ENCODE measurements at places on chromosomes 2 and 18.

DNA sequence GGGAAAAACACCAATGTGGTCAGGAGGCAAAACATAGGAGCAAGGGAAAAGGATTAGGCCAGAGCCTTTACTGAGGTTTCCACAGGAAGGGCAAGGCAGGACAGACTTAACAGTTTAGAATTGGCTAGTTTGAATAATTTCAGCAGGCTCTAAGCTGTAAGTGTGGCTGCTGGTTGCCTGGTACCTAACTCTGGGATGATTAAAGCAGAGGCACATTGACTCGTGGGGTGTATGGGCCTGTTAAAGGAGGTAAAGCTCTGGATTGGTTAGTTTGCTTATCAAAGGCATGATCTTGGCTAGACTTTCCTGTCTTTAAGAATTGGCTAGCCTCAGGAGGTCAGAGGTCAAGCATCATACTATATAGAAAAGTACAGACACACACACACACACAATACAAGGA, 132.6 kb downstream of the SPAG16 start:
- DNase-seq: no peak

- no peak for DNase-seq
Measured at GRCh38 chr2:232318169-232318855, 60.2 kb upstream of the ALPP start.

GRCh38 chr2:130152816-130153595, 8.1 kb upstream of the CCDC74B start:
- DNase-seq: no peak

DNA sequence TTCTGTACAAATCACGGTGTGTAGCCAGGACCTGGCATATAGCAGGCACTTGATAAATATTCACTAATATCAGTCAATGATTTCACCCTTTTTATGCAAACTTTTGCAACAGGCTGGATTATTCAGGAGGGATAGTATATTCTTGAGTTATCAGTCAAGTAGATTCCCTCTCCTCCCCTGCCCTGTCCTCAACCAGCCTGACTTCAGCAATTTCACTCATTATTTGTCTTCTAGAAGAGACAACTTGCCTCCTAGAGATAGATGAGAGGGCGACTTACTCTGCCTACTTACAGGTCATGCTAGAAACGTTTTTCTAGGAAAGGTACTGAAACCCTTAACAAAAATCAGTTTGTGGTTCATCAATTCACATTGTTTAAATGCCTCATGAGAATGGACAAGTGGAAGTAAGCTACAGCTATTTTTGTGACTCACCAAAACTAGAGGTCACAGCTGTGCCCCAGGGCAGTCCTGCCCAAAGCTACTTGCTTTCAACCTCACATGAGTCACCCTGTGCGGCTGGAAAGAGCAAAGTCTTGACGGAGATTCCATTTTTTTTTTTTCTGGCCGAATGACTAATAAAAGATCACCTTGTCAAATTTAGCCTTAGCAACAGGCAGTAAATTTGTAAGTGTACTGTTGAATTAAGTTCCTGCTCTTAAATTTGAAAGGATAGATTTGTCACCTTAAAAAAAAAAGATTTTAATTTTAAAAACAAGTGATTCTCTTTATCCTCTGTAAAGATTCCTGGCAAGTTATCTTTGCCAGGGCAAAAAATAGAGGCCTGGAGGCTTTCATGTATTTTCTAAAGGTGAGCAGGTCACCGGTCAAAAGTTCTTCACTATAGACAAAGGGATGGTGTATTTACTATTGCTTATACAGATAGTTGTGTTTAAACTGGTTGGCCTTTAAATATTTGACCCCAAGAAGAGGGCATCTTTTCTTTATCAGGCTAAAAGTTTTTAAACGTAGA, 109.0 kb upstream of the SLC35G4 start:
- DNase-seq: no peak

DNA sequence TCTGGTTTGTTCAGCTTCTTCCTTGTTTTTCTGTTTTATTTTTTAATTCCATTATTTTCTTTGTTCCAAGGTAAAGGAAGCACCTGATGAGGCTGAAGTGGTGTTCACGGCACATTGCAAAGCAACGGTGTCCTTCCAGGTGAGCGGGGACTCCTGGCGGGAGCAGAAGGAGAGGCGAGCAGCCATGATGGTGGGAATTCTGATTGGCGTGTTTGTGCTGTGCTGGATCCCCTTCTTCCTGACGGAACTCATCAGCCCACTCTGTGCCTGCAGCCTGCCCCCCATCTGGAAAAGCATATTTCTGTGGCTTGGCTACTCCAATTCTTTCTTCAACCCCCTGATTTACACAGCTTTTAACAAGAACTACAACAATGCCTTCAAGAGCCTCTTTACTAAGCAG, 88.4 kb downstream of the DDX18 start:
- DNase-seq: no peak

DNA sequence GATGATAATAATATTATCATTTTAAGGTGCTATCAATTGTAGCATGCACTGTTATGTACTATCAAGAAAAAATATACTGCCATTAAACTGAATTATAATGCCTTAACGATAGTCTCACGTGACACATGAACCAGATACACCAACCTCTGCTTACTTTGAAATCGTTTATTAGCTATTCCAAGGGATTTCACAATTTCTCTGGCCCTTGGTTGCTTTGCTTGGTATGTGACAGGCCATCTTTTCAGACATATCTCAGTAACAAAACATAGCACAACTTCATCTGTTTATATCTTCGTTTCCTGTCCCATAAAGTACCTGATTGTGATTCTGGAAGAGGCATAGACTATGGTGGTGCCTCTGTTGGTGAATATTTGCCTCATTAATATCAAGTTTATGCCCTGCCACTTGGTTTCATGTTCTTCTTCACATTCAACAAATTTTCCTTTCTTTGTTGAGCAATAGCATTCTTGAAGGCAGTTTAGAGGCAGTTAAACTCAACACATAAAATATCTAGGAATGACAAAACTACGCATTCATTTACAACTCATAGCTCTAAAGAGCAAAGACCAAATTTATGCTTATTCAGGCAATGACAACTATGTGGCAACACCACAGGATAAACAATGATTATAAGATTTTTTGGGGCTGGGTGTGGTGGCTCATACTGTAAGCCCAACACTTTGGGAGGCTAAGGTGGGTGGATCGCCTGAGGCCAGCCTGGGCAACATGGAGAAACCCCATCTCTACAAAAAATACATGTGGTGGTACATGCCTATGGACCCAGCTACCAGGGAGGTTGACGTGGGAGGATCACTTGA, 84.3 kb downstream of the MCFD2 start:
- no peak for DNase-seq

- DNase-seq: no peak
Measured at GRCh38 chr2:25483607-25484266, 142.0 kb upstream of the DNMT3A start.

DNA sequence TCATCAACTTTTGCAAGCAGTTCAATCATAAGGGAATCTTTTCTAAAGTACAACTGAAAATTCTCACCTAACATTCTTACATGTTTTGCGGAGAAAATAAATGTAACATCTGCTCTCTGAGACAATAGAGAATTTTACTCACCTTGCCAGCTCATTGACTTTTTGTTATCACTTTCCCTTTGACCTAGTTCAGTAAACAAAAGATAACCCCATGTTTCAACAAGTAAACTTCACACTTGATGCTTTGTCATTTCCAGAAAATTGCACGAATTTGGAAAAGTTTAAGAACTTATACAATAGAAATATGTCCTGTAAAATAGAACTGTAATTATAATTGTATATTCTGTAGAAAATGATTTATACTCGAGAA, 1110.0 kb upstream of the ACVR2A start:
- no peak for DNase-seq

GRCh38 chr2:176285321-176285720, 16.1 kb downstream of the MTX2 start:
- DNase-seq: no peak

DNA sequence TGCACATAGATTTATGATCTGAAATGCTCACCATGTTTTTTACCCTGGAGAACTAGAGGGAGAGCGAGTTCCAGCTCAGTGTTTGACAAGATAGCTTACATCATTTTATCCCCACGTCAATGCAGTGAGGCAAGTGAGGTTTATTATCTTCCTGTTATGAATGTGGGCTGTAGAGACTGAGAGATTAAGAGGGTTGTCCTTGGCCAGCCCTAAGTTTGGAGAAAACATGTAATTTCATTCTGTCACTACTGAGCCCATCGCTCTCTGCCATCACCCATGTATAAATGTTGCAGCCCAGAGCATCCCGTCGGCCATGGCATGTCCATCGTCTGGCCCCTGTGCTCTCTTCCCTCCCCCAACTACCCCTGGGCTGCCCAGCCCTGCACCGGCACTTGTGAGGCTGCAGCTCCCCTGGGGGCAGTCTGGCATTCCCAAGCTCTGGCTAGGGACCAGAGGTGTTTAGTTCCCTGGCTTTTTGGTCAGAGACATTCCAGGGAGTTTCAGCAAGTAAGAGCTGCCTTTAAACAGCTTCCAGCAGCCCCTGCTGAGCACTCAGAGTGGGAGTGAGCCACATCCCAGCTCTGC, 136.7 kb downstream of the ANTXR1 start:
- peak; percentile 16 for DNase-seq

DNA sequence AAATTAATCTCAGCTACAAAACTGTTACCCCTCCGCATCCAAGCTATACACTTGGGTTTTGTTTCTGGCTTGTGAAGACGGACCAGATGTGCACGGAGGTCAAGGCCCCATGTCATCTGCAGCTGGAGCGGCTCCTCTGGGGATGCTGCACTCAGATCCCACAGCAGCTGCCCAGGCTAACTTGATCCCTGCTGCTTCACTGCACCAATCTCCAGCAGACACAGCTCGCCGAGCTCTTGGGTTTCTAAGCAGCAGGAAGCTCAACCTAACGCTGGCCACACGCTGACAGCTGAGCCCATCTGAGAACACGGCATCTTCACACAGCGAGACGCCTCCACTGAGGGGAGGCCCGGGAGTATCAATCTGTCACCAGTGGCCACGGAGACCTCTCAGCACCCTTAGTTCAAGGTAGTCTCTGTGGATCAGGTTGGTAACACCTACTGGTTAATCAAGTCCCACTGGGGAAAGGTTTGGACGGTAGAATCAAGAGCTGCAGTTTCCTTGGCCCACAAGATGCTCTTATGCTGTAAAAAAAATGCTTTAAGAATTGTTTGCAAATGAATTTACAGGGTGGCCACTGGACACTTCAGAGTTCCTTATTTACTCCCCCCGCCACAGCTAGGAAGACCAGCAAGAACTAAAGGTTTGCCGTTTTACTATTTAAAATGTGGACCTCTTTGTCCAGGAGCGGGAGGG, 67.5 kb downstream of the EMILIN2 start:
- no peak for DNase-seq

DNA sequence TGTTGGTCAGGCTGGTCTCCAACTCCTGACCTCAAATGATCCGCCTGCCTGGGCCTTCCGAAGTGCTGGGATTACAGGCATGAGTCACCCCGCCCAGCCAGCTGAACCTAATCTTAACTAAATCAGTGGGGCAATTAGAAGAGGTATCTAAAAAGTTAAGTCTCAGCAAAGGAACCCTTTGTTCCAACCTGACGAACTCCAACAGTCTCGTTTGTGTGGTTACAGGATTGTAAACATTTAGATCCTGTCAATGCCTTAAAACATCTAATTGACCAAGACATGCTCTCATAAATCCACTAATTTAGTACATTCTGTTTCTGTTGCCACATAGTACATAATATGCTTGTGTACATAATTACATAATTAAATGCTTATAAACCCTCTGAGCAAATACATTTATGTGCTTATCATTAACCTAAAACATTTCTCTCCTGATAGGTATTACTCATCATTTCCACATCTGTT, 31.1 kb upstream of the STK39 start:
- DNase-seq: no peak

GRCh38 chr2:237625777-237626176, 1.6 kb upstream of the LRRFIP1 start:
- DNase-seq: no peak

DNA sequence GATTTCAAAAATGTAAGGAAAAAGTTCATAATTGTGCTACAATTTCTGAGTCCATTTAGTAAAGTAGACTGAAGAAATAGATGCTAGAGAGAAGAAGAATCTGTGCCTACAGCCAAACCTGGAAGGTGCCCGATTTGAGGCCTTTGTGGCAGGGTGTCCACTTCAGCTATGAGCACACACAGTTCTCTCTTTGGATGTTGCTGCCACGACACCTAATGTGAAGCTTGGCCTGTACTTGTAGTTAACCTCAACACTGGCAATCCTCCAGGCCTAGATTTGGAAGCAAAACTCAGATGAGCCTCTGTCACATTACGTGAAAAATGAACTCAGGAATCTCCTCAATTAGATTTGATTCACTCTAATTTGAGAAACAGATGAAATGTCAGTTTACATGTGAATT, 90.1 kb upstream of the LRP1B start:
- peak; percentile 96 for DNase-seq

- DNase-seq: peak; percentile 34
Measured at GRCh38 chr18:23422751-23423418, 30.2 kb upstream of the RIOK3 start.

DNA sequence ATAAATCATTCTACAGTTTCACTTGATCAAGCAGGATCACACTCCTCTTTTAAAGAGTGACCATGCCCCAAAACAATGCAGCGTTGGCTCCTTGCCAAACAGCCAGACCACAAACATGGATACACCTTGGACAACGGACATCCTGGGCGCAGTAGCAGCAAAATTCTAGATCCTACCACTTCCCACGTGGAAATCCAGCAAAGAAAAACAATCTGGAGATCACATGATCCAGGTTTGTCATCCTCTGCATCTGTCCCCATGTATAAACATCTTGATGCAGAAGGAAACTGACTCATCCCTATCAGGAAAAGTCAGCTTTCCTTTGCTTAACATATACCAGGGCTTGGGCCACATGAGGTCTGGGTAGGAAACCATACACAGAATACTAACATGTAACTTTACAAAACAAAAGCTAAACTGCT, 53.1 kb downstream of the ZNF521 start:
- no peak for DNase-seq

DNA sequence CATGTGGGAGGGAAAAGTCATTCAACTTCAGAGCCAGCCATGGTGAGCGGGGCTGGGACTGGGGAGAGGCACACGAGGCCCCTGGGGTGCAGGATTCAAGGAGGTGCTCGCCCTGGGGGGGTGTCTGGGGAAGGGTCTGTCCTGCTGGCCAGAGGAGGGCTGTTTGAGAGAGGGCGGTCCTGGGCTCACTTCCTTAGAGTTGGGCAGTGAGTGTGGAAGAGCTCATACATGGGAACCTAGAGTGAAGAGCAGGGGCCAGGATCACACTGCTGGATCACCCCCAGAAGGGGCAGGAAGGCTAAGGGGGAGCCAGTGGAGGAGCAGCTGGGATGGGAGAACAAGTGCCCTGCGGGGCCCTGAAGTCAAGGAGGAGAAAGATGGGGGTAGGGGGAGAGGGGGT, 6.5 kb downstream of the SH3BP4 start:
- DNase-seq: no peak

DNA sequence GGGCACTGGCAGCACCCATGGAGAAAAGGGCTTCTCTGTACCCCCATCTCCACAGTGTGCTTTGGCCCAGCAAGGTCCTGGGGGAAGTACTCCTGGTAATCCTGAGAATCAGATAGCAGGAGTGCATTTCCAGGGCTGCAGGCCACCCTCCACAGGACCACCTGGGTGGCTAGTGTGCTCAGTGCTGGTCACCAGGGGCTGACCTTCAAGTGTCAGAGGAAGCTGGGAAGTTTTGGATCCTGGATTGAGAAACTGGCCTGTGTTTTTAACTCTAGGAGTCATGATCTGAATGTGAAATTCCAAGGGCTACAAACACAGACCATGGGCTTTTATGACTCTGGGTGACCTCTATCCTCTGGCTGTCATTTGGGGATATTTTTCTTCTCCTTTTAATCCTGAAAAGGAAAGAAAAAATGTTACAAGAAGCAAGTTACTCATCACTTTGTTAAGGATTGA, 9.3 kb downstream of the RHOB start:
- no peak for DNase-seq
